ENCODE measurements at places on chromosomes 3 and 15.

- no peak for DNase-seq
Observed at GRCh38 chr3:107825556-107825955, 265.3 kb downstream of the CD47 start.

DNA sequence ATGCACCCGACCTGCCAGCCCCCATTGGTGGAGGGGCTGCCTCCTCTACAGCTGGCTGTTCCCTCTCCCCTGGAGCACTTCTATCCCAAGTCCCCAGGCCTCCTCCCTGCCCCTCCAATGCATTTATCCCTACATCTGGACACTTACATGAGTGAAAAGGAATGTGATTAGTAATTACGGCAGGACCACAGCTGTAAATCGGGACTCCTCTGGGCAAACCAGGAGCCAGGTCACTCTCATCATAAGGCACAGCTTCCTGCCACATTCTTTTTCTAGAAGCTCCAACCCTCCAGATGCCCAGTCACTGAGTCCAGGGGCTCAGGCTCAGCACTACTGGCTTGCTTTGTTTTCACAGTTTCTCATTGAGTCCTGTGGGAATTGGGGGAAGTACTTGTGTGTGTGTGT, 54.3 kb downstream of the IL20RB start:
- no peak for DNase-seq

GRCh38 chr3:129366312-129366831, 62.1 kb downstream of the EFCAB12 start:
- no peak for DNase-seq

GRCh38 chr3:55174747-55175146, 246.9 kb upstream of the LRTM1 start:
- no peak for DNase-seq

GRCh38 chr3:102450976-102451375, 16.2 kb downstream of the ZPLD1 start:
- no peak for DNase-seq

DNA sequence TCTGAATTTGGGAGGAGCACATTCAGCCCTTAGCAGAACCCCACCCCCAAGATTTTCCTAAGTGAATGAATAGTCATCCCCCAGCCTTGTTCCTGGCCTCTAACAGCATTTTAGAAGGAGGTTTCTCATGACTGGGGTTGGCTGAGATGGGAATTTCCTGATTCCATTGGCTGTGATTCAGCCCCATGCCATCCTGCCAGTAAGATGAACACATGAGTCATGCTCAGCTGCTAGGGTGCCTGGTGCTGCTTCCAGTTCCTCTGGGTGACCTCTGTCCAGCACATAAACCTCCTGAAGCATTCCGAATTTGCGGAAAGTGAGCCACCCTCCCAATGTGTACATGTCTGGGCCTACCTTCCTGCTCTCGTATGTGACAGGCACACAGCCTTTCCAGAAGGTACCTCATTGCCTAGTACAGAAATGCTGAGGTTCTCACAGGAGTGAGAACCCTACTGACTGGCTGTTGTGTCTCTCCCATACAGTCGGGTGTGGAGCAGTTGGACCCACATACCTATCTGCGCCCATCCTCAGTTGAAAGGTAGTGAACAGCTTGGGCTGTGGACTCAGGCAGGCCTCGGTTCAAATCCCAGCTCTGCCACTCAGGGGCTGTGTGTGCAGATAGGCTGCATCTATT, 91.7 kb downstream of the APBA2 start:
- DNase-seq = no peak

DNA sequence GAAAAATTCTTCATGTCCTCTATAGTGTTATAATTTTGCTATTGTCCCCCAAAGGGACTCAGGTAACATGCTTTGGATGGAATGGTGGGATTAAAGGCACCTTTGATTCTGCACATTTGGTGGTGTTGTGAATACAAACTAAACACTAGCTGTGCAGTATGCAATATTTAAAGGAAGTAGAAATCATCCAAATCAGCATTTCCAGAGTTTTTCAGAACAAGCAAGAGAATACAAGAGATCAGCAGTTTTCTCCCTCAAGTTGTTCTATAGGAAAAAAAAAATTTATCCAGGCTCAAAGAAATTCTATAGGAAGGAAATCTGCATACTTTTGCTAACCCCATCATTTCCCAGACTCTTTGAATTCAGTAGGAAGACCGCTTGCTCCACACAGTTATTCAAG, 10.2 kb upstream of the ADIPOQ start:
- no peak for DNase-seq

DNA sequence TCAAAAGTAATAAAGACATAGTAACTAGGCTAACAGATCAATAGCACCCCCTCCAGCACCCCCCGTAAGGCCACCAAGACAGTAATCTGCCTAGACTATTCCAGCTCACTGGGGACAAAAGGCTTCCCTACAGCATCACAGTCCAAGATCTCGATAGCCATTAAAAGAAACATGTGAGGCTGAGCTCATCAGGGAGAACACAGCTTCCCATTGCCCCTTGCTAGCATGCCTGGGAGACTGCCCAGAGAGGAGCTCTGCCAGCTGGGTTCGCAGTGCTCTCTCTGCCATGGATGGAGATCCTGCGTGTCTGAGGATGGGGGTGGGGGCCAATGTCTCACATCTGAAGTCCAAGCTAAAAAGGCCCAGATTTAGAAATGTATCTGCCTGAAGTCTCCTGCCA, 17.8 kb downstream of the LRIG1 start:
- no peak for DNase-seq

DNA sequence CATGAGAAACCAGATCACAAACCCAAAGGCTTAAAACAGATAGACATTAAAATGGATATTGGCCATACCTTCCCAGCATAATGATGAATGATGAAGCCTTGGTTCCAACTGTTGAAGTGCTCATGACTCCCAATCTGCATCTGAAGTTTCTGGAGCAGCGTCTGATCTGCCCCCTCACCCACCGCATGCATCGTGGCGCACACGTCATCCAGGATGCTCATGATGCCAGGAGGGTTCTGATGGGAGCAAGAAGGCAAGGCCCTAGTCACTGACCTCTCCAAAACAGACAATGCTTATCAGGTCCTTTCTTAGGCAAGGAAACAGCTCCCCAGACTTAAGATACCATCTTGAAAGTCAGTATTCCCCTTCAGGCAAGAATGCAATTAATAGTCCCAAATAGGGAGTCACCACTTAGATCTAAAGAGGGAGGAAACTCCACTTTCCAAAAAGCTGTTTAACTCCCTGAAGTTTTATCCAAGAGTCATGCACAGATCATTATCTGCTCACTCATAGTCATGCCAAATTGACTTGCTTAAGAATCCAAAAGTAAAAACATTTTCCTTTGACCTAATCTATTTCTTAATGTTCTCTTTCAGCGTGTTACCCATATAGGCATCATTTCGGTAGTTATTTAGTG, 2.1 kb downstream of the LDHAL6B start:
- DNase-seq = no peak

DNA sequence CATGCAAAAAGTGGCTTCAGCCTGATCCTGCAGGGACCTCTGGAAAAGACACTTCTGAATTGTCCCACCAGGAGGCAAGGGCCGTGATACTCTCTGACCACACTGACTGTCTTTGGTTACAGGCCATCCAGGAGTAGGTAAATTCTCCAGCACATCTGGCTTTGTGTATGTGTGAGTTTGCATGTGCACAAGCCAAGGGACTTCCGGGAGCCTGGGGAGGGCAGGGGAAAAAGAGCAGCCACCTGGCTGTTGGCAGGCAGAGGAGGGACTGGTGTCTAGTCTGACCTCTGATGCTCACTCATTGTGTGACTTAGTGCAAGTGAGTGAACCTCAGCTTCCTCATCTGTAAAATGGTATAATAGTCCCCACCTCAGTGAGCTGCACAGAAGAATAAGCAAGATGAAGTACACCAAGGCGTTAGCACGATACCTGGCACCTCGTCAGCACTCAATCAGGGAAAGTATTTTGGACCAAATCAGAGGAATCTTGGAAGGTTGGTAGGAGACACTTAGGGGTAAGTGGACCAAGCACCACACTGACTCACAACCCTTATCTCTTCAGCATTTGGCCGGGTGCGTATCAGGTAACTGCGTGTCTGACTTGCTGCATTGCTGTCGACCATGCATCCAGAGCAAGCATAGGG, 19.1 kb downstream of the KLHL6 start:
- no peak for DNase-seq

GRCh38 chr15:59963925-59964324, 40.2 kb upstream of the FOXB1 start:
- no peak for DNase-seq

DNA sequence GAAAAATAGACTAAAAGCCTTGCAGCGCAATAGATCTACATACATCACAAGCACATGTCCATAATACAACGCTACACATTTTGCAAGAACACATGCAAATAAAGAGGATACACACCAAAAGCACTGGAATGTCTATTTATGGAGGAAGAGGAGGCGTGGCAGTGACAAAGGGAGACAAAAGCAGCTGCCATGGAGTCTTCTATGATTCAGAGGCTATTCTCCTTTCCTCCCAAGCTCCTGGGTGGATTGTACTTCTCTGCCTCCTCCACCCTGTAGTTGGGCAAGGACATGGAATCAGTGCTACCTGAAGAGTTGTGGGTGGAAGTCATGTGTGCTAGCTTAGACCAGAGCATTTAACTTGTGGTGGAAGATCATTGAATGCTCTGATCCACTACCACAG, 57.9 kb upstream of the ABHD2 start:
- DNase-seq = no peak

- DNase-seq = no peak
Observed at GRCh38 chr3:125073390-125073905, 17.7 kb upstream of the HEG1 start.

DNA sequence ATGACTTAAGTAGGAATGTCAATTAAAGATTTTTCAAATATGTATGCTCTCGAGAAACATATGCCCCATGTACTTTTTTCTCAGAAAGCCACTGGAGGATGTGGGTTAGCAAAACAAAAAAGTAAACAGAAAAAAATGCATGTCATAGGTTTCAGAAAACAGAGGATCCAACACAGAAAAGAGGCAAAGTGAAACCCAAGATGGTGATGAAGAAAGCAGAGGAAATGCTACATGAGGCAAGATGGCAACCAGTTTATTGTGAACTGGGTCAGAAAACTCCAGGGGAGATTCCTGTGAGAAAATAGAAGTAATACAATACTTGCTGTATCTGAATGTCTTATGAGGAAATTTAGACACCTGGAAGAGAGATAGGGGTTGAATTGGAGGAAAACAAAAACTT, 30.8 kb upstream of the EOMES start:
- DNase-seq = no peak

GRCh38 chr15:84727429-84727828, 11.5 kb upstream of the SEC11A start:
- DNase-seq = no peak

DNA sequence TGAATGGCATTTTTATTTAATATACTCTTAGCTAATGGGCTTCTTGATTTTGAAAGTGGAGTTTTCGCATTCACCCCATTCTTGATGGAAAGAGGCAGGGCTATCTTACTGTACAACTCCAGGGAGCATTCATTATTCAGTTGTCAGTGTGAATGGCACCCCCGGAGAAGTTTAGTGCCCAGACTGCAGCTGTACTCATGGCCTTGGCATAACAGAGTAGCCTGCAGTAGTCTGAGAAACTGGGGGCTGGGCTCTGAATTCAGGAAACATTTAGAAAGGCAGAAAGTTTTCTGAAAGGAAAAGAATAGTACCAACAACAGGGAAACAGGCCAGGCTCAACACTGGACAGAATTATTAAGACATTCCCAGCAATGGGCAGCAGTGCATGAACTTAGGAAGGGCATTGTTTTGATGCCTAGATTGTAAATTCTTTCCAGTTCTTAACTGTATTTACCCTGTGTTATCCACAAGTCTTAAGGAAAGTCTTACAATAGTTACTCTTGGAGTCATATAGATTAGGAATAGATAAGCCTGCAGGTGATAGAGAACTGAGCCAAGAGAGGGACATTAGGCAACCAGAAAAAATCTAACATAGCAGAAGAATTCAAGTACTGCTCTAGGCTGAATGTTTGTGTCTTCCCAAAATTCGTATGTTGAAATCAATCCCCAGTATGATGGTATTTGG, 44.4 kb downstream of the TIPARP start:
- no peak for DNase-seq

- no peak for DNase-seq
Observed at GRCh38 chr15:72182673-72183072, 14.9 kb downstream of the GRAMD2A start.

GRCh38 chr15:41894791-41895463, 1.1 kb upstream of the SPTBN5 start:
- peak; percentile 60 for DNase-seq

- no peak for DNase-seq
Observed at GRCh38 chr15:41809121-41809520, 18.8 kb upstream of the JMJD7 start.

DNA sequence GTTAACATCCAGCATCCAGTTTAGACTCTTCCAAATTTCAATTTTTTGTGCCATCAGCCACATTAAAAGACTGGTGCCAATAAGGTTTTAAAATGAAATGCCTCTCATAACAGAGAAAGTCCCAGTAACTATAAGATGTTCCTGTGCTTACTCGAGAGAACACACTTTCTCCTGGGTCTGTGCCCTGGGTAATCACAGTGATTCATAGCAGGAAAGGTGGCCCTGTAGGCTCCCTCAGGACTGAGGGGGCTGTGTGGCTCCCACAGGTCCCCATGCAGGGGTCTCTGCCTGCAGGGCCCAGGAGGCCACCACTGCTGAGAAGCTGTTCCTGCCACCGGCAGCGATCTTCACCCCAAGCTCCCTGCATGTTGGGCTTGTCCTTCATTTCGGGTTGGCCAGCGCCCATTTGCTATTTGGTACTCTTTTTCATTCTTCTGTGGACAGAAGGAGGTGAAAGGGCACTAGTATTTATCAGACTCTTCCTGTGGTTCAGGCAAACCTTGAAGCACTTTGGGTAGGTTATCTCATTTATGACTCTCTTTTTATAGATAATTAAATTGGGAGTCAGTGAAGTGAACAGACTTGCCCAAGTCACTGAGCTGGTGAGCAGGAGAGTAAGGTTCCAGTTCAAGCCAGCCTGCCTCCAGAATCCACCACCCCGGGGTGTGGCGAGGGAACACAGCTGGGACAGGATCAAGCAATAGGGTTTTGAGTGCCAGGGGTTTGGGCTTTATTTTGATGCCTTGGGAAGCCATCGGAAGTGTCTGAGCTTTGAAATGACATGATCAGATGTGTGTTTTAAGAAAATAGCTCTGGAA, 44.2 kb upstream of the PLXNA1 start:
- DNase-seq = no peak

DNA sequence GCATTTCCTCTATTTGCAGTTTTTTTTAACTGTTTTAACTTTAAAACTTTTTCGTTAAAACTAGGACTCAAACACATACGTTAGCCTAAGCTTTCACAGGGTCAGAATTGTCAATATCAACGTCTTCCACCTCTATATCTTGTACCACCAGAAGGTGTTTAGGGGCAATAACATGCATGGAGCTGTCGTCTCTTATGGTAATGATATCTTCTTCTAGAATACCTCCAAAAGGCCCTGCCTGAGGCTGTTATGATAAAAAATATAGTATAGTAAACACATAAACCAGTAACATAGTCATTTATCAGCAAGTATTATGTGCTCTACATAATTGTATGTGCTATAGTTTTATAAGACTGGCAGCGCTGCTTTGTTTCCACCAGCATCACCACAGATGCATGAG, 76.3 kb upstream of the MLF1 start:
- DNase-seq = no peak

- no peak for DNase-seq
Observed at GRCh38 chr15:42493679-42494078, 1.8 kb upstream of the SNAP23 start.

- no peak for DNase-seq
Observed at GRCh38 chr3:142962520-142963233, 797 bp downstream of the PAQR9 start.

- no peak for DNase-seq
Observed at GRCh38 chr3:158735296-158736033, 3.2 kb upstream of the RARRES1 start.

- DNase-seq = no peak
Observed at GRCh38 chr3:152622811-152623167, 212.1 kb upstream of the P2RY1 start.
